ENCODE measurements at places on chromosomes 12 and 14.

GRCh38 chr12:91991399-91992187 is 154.1 kb downstream of the BTG1 start:
- DNase-seq, result no peak

DNA sequence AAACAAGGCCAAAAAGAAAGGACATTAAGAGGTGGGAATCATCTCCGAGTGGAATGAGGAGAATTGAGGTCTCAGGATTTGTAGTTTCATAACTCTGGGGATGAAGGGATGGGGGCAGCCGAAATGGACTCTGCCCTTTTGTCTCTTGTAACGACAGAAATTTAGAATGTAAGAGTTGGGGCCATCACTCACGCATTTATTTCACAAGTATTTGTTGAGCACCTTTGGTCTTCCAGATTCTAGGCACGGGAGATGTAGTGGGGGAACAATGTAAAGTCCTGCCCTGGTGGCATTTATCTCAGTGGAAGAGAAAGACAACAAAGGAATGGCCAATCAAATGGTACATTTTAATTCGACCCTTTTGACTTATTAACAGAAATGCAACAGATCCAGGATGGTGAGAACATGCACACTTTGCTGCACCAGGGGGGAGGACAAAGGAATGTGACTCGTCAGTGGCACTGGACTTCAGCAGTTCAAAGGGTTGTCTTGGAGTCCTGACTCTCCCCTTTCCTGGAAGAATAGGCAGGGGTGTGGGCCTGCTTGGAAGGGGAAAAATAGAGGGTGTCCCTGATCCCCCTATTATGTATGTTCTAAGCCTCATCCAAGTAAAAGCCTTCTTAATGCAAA is 102.0 kb downstream of the TMEM30B start:
- no peak for DNase-seq

GRCh38 chr12:91947459-91947858 is 198.2 kb downstream of the BTG1 start:
- no peak for DNase-seq

DNA sequence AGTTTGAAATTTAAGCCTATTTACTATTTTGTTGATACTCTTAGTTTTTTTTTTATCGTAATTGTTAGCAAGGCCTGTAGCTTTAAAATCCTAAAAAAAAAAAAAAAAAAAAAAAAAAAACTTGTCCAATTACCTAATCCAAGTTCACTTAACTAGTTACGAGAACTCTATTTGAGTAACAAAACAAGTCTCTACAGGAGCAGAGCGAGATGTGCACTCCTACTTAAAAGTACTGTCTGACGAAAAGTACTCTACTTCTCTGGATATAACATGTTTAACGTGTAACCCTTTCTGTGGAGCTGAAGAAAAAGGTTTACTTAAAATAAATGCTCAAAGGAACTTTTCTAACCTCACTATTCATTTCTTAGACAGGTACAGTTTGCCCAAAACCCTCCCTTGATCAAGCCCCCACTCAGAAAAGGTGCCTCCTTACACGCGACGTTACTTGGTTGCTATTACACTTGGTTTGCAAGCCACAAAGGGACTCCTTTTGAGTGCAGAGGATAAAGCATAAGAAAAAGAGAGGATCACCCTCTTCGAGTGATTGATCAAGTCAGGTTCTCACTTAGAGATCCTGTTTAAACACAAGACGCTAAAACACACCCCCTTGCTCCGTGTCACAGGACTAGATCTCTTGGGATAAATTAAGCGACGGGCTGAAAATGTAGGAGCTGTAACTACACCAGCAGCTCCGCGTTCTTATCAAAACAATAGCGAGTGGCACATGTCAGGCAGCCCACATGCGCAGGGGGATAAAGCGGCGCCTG is 2.2 kb downstream of the BAZ1A start:
- DNase-seq, result no peak

DNA sequence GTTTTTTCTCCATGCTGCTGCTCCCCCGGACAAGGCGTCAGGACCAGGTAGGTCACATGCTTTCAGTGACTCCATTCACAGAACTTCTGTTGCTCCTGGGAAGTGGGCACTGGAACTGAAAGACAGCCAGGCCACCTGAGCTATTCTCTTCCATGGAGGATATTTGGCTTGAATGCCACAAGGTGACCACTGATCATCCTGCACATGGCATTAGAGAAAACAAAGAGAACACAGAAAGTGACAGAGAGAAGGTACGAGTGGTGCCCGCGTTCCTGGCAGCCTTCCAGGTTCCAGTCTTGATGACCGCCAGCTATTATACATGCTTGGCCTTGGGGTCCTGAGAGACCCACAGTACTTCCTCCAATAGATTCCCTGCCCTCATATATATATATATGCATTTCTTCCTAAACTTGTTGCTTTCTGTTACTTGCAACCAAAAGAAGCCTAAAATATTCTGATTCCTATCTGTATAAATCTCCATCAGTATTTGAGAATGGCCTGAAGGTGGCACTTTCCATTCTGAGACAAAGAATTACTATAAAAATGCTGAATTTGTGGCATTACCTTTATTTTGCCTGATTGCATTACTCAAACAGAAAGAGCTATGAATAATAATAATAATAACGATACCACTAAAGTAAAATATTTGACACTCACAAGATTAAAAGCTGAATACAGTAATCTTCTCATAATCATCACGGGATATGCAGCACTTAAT is 174.9 kb downstream of the FOXN3 start:
- DNase-seq, result no peak

Measured in activated T-helper 1 cell treated with Interleukin-2 at 50 U/mL for 16 hours (primary cell).